Stimulated activated CD4-positive, alpha-beta T cell treated with anti-CD3 and anti-CD28 coated beads, Interleukin-1b, Interleukin-23, amount 100 ng/mL, for 4 hours (primary cell): ENCODE measurements at places on chromosomes 12 and 14.

- peak; percentile 83 for DNase-seq
These were observed at the start of gene KIF21A for GRCh38 chr12:39443081-39443928. Gene KIF21A (minus strand): TSS chr12:39443120. CDS start chr12:39442970, 150 bp downstream.

DNA sequence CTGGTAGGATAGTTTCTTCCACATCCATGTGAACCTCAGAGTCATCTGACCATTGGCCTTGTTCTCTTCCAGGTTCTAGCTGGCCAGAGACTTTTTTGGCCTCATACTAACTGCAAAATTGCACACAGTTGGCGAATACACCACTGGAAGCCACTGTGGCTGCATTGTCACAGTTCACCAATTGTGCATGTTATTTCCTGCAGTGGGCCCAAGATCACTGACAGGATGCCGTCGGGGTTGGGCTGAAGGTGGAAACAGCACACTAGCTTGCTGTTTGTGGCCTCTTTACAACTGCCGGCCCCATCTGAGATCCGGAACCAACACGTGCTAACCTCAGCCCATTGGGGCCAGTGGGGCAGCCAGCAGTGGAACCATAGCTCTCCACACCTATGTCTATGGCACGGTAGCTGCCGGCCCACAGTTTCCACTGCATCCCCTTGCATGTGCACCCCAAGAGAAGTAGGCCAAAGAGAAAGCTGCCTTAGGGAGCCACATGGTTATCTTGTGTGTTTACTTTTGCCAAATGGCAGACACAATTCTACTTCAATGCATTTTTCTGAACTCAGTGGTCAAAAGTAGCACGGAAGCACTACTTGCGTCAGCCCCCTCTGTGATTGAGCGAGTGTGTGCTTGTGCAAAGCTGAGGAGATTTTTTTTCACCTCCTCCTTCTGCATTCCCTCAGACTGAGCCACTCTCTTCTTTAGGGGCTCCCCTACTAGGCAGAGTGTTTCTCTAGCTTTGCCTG lies 464.0 kb downstream of the RAD51B start:
- DNase-seq, result no peak

GRCh38 chr14:57317248-57317833 lies 48.6 kb downstream of the AP5M1 start:
- peak; percentile 41 for DNase-seq

- no peak for DNase-seq
These were observed 141.3 kb upstream of the RASSF8 start for GRCh38 chr12:25817166-25817565.

DNA sequence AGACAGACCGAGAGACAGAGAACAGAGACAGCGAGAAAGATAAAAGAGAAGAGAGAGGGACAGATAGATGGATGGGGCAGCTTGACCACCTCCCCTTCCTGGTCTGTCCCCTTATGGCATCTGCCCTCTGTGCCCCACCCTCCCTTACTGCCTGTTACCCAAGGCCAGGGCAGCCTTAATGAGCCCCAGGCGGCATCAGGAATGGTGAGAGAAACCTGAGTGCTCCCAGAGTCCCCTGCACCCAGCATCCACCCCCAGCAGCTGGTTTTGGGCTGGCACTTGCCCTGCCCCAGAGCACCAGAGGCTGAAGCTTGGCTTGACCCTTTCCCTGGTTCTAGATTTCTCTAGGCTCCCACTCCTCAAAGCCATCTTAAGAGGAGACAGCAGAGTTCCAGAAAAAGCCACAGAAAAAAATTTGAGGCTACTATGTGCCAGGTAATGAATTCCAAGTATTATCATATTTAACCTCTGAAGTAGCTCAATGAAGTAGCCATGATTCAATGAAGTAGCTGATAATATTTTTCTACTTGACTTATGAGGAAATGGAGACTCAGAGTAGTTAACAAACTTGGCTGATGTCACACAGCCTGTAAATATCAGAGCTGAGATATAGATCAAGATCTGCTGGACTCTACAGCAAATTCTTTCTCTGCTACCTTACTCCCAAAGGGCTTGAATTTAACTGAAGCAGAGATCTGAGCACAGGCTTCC lies 2.0 kb upstream of the ZNF385A start:
- no peak for DNase-seq
